HFFc6 (cell line): ENCODE measurements at places on chromosomes 12 and 14.

- no peak for DNase-seq
Observed at GRCh38 chr12:46365951-46366379, 6.6 kb downstream of the SLC38A2 start.

DNA sequence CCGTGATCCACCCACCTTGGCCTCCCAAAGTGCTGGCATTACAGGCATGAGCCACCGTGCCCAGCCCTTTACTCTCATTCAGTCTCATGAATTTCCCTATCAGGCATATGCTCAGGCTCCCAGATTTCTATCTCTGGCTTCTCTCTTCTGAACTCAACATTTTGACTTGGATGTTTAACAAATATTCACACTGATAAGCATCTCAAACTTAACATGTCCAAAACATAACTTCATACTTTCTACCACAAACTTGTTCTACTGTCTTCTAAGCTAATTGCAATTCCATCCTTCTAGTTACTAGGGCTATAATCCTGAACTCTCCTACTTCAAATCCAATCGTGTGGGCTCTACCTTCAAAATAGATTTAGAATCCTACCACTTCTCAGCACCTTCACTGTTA, 73.9 kb upstream of the PAWR start:
- peak; percentile 42 for DNase-seq

DNA sequence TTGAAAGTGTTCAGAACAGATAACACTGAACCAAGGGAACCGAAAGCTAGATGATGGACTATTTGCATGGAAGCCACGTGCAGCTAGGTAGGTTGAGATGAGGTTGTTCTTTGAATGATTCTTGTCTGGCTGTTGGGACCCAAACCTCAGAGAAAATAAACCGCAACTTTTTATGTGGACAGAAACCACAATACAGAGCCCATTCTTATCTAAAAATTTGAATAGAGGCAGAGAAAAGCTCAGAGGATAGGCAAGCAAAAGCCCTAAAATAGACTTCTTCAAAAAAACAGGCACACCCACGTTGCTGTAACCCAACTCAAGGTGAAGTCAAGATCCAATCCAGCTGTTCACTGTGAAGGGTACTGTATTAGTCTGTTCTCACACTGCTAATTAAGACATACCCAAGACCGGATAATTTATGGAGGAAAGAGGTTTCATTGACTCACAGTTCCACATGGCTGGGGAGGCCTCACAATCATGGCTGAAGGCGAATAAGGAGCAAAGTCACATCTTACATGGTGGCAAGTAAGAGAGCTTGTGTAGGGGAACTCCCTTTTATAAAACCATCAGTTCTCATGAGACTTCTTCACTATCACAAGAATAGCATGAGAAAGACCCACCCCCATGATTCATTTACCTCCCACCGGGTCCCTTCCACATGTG, 353.8 kb downstream of the AACS start:
- DNase-seq, result no peak

DNA sequence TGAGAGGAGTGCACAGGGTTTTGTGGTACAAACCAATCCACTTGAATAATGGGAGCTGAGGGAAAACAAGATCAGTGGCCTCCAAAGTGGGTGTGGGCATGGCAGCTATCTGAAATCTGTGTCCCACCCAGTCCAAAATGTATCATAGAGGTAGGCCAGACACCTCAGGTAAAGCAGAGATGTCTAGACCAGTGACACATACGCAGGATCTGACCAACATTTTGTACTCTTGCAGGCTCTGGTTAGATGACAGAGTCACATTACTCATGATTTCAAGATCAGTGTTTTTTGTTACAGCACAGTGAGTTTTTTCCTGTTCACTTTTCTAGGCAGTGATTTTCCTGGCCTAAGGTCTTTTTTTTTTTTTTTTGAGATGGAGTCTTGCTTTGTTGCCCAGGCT, 211.8 kb downstream of the PCNX1 start:
- DNase-seq, result peak; percentile 57

DNA sequence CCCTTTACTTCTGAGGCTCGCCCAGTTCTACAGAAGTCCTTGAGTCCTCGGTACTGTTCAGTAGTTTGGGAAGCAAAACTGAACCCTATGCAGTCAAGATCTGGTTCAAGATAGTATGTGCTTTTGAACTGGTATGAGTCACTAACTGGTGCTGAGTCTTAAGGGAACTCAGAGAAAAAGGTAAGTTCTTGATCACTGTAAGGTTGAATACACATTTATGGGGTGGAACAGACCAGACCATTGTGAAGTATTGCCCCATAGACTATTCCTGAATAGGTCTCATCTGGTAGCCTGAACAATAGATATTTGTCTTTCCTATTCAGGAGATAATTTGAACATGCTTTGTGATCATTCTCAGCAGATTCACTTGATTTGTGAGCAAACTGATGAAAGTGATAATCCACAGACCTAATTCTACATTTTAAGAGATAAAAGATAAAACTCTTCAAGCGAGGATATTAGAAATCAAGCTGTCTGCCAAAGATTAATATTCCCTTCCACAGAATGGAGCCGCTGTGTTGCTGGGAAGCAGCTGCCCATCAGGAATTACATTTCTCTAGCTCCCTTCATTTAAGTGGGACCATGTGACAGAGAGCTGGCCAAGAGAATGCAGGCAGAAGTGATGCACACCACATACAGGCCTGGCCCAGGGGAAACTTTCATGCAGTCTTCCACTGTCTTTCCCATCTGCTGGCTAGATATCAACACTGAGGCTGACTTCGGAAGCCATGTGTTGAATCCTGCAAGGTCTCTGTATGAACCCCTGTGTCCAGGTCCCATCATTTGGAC, 369.8 kb upstream of the GARIN6 start:
- DNase-seq, result no peak

DNA sequence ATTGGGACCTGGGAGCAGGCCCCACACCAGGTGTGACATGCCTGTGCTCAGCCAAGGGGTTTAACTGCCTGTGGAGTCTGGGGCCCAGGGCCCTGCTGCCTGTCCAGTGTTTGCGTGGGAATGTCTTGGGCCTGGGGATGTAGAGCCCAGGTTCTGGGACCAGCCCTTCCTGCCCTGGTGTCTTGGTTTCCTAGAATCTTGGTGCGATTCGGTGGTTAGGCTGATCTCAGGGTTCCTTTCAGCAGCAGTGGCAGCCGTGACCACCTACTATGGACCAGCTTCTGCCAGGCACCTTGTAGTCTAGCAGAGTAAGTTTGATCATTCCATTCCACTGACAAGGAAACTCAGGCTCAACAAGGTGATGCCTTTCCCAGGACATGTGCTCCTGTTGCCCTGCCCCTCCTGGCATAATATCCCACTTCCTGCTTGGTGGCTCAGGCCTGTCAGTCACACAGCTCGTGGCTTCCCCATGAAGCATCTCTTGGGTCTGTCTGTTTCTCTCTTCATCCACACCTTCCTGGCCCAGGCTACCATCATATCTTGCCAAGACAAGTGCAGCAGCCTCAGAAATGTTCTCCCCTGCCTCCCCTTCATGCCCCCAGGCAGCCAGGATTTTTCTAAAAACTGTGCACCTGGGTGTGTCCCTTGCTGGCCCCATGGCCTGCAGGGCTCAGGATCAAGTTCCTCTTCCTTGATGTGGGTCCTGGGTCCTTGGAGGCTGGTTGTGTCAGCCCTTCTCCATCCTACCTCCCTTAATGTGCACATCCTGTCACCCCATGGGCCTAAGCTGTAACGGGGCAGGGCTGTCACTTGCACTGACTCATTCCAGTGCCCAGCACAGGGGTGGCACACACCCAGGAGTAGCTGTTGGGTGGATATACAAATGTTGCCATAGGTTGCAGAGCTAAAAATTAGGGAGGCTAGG, 101.6 kb downstream of the SLC25A47 start:
- DNase-seq, result no peak

DNA sequence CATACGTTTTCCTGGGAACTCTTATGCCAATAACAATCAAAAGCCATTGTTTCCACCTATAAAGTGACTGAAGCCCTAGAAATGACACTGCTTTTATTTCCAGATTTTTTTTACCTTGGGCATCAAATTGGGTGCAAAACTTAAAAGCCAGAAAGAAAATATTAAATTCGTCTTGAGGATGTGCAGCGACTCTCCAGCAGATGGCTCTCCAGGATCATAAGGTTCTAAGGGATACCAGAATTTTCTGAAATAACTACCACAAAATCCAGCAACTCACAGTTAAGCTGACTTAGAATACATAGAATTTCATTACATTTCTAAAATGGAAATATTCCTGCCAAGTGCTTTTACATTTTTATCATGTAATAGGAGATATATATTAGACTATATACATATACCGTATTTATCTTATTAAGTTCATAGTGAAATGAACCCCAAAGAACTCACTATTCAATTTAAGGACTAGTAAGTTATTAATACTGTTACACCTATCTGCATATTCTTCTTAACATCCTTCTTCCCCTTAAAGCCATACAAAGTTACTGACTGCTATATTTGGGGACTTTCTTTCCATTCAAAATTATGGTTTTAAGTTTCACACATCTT, 44.0 kb downstream of the ARMH4 start:
- DNase-seq, result peak; percentile 50

DNA sequence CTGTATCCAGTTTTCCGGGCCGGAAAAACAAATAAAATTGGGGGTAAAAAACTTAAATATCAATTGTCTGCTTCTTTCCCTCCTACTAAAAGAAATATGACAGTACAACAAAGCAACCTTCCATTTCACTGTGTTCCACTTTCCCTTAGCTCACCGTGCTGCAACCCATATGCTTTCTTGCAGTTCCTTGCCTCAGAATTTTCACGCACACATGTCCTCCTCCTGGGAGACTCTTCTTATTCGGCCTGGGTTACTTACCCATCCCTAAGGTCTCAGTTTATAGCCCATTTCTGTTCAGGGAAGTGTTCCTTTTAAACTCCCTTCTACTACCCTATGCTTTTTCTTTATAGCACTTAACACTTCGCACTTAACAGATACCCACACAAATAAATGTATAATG, 4.5 kb upstream of the MAGOHB start:
- no peak for DNase-seq

- DNase-seq, result no peak
Observed at GRCh38 chr12:50375802-50376201, 20.6 kb downstream of the FAM186A start.

DNA sequence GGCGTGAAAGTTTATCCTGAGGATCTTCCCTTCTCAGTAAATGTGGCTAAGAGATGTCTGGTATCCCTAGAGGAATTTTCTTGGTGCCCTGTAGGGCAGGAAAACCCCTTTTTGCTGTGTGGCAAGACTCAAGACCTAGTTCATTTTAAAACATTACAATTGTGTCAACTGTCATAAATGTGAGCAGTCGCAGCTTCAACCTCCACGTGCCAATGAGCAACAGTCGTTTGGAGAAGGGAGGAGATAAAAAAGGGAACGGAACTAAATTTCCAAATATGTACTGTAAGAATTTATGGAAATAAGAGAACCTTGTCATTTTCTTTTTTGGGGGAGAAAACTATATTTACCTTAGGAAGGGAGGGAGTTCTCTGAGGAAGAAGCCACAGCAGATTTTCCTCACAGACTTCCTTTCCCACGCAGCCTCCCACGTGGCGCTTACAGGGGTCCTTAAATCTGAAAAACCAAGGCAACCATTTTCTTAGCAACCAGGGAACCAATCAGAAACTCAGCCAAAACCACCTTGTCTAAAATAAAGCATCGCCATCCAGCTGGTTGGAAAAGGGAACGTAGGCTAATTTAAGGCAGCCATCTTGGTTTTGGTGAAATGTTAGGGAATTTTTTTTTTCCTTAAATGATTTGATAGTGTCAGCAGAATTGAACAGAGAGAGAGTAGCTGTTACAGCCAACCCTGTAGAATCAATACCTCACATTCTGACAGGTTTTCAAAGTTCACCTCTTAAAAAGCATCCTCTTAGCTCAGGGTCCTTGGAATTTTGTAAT, 99.1 kb downstream of the FIGNL2 start:
- no peak for DNase-seq

- DNase-seq, result no peak
Observed at GRCh38 chr12:76864791-76865400, 13.9 kb downstream of the CSRP2 start.

GRCh38 chr12:11725686-11726085, 76.2 kb downstream of the ETV6 start:
- no peak for DNase-seq

DNA sequence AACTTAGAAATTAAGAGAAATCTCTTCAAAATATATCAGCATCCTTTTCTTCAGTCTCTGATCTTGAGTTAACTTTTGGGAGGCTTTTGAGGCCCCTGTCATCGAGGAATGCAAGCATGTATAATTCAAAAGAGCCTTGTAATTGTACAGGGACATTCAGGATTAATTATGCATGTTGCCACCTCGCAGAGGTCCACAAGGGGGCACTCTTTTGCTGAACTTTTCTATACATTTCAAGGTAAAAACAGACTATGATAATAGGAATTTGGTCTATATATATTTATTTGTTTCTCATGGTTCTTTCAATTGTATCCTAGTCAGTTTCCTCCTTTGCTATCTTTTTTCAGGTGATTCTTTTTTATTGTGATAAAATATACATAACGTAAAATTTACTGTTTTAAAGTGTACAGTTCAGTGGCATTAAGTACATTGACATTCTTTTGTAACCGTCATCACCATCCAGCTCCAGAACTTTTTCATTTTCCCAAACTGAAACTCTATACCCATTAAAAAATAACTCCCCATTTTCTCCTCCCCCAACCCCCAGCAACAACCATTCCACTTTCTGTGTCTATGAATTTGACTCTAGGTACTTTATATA, 47.0 kb upstream of the SLC2A13 start:
- peak; percentile 0 for DNase-seq

- DNase-seq, result no peak
Observed at GRCh38 chr12:87870061-87870460, 159.1 kb downstream of the C12orf50 start.

DNA sequence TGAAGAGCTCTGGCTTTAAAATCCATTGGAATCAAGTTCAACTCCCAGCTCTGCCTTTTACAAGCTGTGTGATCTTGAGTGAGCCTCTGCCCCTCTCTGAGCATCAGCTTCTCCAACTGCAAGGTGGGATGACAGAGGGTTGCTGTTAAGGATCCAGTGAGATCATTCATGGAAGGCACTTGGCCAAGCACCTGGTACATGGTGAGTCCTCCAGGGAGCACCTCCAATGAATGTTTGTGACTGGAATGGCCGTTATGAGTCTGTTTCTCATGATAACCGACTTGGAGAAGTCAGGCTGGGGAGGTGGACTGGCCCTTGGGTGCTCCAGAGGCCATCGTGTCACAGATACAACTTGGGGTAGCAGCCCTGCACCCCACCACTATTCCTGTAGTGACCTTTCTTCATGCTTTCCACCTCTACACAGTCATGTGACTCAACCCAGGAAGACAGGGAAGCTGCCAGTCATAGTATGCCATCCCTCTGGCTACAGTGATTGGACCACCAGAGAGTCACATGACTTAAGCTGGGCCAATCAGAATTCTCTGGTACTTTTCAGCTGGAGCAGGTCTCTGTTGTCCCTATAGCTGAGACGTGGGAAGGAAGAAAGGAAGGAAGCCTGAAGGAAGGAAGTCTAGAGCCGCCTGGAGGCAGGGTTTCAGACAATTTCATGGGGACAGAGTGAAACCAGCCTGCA, 146.5 kb upstream of the MYL2 start:
- DNase-seq, result no peak

GRCh38 chr12:5262885-5263284, 169.0 kb upstream of the NTF3 start:
- no peak for DNase-seq
